ENCODE measurements at places on chromosomes 5 and 9.

- DNase-seq, result no peak
Observed at GRCh38 chr5:76099286-76099702, 16.1 kb downstream of the SV2C start.

GRCh38 chr5:40475561-40475960, 204.2 kb upstream of the PTGER4 start:
- no peak for DNase-seq

- DNase-seq, result no peak
Observed at GRCh38 chr5:115190388-115190787, 20.7 kb upstream of the TRIM36 start.

DNA sequence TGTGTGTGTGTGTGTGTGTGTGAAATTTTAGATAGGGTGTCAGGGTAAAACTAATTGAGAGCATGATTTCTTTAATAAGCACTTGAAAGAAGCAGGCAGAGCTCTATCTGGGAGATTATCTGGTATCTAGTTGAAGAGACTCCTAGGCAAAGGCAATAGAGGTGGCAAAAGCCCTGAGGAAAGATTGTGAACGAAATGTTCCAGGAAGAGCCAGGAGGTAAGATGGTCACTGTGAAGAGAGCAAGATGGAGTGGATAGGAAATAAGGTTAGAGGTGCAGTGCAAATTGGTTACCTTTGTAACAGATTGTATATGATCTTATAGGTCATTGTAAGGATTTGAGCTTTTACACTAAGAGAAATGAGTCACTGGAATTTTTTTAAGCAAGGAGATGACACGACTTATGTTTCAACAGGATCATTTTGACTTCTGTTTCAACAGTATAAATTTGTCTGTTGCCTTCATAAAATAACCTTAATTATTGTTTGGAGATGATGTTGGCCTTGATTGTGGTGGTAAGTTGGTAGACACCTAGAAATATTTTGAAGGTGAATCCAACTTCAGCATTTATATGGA, 239.6 kb downstream of the PARP8 start:
- no peak for DNase-seq

DNA sequence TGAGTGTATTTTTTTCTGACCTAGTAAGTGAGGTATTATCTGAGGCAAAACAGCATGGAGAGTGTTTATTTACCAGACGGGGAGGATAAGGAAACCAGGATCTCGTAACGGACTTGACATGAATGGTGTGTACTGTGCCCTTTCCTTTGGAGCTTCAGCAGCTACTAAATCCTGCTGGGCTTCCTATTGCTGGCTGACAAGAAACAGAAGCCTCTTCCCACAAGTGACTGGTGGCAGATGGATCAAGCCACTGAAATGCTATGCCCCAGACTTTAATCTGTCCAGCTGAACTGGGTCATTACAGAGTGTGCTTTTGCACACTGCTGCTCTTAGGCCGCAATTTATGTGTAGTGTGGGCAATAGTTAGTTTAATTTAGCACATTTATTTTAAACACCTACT, 162.7 kb upstream of the MRPS30 start:
- DNase-seq, result peak; percentile 11

DNA sequence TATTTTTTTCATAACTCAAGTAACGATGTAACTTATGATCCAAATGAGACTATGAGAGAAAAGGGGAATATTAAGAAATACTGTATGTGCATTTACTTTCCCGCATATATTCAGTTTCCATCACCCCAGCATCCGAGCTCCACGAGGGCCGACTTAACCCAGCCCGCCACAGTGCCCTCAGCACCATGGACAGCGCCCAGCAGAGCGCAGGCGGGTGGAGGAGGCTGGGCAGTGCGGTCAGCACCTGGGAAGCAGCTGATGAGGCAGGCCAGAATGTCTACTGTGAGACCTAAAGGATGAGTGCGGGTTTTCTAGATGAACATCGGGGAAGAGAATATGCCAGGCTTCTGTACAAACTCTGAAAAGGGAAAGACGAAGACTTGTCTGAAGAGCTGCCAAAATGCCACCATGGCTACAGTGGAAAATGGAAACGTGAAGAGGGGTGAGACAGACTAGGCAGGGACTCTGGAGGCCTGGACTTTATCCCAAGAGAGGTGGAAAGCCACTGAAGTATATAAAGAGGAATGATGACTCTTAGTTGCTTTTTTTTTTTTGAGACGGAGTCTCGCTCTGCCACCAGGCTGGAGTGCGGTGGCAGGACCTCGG, 34.5 kb upstream of the MED27 start:
- DNase-seq, result no peak

GRCh38 chr9:74803376-74804017, 84.2 kb downstream of the TRPM6 start:
- no peak for DNase-seq

DNA sequence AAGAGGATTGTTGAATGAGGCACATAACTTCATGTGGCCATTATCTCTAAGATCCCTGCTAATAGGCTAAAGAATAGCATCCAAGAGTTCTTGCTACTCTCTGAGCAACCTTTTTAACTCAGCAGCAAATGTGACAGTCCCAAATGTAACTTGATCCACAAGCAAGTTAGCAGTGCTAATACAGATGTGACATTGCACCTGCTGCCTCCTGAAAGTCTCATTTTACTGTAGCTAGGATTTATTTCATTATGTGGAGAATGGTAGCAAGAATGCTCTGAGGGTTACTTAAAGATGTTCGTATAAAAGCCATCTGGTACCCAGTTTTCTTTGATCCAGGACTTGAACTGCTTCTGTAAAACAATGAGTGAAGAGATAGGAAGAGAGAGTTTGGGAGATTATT, 45.8 kb downstream of the CDH10 start:
- no peak for DNase-seq

GRCh38 chr9:27188426-27188825, 79.4 kb downstream of the TEK start:
- no peak for DNase-seq

- DNase-seq, result no peak
Observed at GRCh38 chr9:137590123-137590468, 216 bp downstream of the ZMYND19 start.

- DNase-seq, result no peak
Observed at GRCh38 chr5:172669386-172670004, 28.4 kb downstream of the NEURL1B start.

DNA sequence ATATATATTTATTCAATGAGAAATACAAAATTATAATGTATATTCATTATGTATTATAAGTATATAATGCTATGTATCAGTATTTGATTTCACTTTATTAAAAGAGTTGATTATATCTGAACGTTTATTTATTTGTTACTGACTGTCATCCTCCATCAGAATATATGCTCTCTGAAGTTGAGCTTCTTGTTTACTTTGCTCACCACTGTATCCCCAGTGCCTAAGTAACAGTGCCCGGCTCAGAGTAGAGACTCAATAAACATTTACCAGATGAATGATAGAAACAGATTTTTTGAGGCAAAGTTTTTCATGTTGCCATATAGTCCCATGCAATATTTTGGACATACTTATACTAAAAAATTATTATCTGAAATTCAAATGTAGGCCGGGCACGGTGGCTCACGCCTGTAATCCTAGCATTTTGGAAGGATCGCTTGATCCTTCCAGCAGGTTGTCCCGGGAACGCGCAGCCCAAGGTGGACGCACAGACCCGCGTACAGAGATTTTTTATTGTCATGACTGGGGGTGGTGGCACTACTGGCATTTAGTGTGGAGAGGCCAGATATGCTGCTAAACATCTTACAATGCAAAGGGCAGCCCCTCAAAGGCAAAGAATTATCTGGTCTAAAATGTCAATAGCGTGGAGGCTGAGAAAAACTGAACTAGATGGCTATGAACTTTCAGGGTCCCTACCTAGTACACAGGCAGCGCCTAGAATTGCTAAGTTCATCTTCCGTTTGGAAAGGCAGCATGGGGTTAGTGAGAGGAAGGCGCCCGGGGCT, 761 bp upstream of the DNAJC25 start:
- no peak for DNase-seq

DNA sequence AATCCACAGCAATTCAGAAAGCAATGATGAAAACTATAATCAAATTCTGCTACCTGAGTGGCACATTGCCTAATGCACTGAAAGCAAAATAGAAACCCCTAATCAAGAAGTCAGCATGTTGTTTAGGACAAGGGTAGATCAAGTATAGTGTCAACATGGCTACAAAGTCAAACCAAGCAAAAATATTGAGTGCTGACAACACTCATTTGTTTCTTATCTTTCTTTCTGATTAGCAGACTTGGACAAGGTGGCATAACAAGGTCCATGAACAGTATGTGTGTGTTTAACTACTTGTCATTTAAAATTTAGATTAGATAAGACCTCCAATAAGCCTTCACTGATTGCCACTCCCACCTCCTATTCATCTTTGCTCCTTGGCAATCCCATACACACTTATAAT, 332.4 kb downstream of the KIAA0825 start:
- DNase-seq, result no peak

DNA sequence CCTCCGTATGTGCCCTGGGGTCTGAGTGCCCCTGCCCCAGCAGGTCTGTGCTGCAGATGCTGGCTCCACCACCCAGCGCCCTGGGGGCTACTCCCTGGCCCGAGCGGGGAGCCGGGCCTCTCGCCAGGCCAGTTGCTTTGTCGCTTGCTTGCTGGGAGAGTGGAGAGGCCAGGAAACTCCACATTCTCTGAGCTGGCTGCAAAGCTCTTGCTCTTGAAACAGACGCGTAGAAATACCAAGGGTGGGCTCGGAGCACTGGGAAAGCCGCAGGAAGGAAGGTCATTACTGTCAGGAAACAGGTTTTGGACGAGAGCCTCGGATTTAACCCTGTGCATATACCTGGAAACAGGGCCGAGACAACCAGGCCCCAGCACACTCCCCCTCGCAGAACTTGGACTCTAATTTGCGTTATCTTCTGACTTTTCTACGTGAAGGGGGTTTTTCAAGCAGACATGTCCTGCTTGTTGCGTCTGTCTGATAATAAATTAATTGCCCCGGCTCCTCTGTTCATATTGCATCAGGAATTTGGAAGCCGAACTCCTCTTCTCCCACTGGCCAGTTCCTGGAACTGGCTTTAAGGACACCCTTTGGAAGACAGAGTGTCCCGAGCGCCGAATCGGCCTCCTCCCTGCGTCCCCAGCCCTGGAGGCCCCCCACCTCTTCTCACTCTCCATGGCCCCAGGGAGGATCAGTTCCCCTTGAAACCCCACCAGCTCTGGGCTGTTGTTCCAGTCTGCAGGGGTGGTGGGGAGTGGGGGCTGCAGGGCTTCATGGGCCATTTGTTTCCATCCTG, 11.2 kb downstream of the ADAMTSL2 start:
- no peak for DNase-seq

- peak; percentile 90 for DNase-seq
Observed at GRCh38 chr9:130053504-130054324, at the start of gene GPR107. GPR107 (plus strand) TSS chr9:130053906; CDS start chr9:130053933, 27 bp downstream.

DNA sequence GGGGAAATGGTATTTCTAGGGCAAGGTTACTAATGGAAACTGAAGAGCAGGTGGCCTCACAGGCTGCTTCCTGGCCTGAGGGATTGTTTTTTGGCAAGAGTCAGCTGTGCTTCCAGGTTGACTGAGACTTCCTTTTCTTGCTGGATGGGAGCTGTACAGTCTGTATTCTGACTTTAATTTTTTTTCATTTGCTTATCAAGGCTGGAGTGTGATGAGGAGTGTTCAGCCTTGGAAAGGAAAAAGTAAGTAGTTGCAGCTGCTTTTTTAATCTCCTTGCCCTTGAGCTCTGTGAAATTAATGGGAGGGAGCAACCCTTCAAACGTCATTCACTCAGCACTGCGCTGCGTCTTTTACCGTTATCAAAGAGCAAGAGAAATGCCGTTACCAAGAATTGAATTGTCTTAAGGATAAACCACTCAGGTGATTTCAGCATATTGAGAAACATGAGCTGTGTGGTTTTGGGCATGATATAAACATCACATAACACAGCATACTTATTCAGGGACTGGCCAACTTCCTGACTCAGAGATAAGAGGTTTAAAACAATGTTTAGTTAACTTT, 47.6 kb downstream of the AQP7 start:
- peak; percentile 77 for DNase-seq

DNA sequence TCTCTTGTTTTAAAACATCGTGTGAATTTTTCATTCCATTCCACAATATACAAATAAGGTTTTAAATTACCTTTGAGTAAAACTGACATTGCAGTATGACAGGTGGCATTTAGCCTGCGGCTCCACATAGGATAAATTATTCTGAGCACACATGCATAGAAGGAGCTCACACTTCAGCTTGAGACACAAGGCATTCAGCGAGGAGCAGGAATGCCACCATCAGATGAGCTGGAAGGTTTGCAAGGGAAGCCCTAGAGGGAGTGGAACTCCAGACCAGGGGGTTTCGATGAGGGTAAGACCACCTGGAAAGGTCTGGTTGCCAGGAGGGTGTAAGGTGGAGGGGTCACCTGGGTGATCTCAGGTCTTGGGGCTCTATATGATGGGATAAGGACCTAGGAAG, 259.0 kb upstream of the ADRA1B start:
- DNase-seq, result no peak

- DNase-seq, result no peak
Observed at GRCh38 chr9:105972466-105973204, 278.3 kb downstream of the TMEM38B start.

Data from cerebellum (tissue), 4 donors.